ENCODE measurements at places on chromosomes 1 and 21.
A peak's percentile ranks its signal among the peaks of the same experiment; 100 is the strongest.

DNA sequence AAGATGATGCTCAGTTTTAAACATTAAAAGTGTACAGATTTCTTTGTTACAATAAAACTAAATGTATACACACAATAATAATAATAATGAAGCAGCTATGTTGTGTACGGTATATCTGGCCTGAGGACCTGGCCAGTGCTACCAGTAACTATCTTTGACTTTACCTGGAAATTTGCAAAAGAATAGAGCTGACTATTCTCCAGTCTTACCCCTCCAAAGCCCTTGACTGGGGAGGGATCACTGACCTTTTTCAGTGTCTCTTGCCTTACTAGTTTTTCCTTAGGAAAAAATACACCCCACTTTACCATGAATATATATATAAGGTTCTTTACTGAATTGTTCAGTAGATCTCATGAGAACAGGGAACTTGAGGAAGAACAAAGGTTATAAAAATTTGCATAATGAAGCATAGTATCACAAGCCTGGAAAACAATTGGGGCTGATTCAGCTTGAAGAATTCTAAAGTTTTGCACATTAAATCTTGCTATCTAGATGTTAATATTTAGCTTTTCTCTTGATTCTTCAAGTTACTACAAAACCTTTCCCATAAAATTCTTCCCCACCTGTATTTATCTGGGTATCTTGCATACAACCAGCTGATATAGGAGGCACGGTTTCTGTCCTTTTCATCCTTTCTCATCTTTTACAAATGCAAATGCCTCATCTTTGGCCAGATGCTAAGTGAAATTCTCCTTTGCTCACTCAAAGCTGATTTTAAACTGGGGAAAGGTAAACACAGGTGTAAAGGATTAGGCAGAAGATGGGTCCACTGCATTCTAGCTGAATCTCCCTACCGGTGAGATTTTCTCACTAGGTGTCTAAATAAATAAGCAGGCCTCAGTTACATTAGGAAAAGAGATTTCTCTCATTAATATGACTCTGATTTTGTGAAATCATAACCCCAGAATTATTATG is 25.0 kb upstream of the SLAMF1 start:
- no peak for DNase-seq

- peak; percentile 55 for DNase-seq
Measured at GRCh38 chr1:158121604-158122254, 59.0 kb upstream of the CD1D start.

DNA sequence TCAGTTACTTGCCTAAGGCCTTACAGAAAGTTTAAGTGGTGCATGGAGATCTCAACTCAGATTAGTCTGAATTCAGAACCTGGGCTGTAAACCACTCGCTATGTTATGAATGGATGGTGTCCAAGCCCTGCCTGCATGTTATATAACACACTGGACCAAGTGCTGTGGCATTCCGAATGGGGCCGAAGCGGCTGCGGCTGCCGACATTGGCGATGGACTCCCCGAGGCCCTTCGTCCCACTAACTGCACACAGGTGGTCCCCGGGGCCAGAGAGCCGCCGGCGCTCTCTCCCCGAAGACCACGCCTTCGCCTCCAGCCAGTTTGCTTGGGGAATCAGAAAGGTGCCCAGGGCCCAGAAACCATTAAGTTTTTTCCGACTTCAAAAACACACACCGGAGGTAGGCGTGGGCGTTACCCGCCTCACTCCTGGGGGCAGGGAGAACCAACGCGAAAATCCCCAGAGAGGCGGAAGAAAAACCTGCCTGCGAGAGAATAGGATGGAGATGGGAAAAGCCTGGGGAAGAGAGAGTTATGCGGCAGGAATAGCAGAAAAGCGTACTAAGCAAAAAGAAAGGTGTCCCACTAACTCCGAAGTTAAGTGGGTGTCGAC is 579 bp upstream of the TENT5C start:
- DNase-seq, result no peak

DNA sequence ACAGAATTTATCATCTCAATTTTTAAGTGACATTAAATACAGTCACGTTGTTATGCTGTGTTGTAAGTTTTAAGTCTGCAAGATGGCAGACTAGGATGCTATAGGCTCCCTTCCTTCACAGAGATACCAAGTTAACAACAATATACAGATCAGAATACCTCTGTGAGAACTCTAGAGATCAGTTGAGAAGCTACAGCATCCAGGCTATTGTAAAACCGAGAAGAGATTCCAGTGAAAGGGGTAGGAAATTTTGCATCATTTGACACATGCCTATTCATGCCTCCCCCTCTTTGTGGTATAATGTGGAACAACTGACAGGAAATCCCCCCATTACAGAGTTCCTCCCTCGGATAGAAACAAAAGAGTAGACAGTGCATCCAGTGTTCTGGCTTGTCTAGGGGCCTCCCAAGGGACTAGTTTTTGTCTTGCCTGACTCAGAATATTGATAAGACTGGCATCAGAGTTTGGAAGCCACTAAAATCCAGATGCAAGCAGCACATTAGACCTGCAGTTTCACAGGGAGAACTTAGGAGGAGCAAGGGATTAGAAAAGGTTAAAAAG is 80.6 kb downstream of the LBR start:
- DNase-seq, result no peak

DNA sequence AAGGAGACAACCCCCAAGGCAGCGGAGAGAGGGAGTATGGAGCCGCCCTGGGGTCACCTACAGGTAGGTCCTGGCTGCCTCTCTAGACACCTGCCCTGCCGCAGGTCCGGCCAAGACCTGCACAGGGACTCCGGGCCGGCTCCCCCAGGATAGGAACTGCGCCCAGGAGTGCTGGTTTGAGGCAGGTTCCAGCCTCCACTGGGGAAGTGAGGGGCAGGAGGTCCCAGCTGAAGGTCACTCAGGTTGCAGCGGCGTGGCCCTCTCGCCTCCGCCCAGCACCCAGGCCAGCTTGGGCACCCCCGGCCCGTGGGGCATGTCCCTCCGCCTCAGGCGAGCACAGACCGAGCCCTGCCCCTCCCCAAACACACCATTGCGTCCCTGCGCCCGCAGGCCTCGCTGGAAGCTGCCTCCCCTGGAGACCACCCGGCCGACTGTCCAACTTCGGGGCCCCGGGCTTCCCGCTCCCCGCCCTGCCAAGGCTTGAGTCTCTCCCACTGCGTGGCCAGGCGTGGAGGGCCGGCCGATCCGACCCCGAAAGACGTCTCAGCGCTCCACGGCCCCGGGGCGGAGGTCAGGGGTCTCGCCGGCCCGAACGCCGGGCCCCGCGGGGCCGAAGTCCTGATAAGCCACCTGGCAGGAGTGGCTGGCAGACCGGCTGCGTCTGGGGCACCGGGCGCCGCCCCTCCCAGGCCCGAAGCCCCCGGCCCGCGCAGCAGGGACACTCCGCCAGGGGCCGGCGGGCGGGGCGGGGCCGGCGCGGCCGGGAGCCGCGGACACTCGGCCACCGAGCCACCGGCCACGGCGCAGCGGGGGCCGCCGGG is 1.4 kb upstream of the SKI start:
- DNase-seq, result no peak

- no peak for DNase-seq
Measured at GRCh38 chr1:210340311-210340710, 11.6 kb downstream of the HHAT start.

DNA sequence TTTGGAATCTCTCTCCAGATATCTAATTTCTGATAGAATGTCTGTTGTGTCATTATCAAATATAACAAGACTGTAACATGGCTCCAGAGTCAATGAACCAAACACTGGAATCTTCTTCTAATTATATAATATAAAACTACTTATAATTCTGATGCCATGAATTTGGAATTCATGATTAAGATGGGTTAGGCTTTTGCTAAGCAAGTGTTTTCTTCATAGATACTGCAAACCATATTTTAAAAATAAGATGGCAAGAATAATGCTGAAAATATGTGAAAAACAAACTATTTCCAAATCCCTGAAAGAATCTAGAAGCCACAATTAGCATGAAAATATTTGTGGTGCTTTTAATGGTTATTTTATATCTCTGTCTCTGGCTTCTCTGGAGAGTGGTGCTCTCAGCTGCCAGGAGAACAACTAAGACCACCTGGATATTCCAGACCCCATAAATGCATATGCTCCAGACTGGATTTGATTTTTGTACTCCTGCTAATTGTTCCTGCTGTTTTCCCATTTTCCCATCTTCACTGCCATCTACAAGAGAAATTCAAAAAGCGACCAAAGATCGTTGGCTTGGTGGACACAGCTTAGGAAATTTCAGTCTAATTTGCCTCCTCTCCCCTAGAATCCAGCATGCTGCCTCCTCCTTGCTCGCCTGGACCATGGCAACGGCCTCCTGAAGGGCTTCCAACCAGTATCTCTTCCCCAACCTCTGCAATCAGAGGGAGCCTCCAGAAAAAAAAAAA is 418.9 kb downstream of the SETD4 start:
- no peak for DNase-seq

GRCh38 chr1:233032916-233033315 is 82.5 kb downstream of the NTPCR start:
- no peak for DNase-seq

DNA sequence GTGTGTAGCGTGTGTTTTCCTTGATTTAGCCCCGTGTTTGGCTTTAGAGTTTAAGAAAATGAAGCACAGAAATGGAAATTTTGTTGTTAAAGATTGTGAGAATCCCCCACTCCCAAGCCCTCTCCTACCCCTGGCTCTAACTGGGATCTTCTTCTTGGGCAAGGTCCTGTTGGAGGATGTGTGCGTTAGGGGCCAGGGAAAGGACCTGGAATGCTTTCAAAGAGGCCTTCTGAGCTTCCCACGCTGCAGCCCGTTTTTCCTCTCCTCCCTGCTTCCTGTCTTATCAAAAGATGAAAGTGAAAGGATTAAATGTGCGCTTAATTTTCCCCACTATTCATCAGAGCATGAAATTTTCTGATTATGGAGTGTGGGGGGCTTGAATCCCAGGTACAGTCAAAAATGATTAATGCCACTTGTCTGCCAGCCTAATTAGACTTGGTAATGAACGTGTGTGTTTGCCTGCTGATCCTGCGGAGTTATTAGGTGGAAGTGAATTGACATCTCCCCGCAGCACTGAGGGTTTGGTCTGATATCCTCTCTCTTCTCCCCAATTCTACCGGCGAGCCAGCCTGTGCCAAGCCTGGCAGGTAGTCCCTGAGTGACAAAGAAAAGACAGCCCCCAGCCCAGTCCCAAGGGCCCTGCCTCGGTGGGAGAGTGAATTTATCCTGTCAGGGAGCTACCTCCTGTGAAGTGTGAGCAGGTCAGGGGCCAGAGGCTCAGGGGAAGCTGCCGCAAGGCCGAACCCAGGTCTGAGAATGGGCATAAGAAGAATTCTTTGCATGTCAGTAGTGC is 4.9 kb downstream of the RASSF5 start:
- no peak for DNase-seq

- no peak for DNase-seq
Measured at GRCh38 chr1:91014475-91014874, 7.4 kb downstream of the ZNF644 start.

- DNase-seq, result no peak
Measured at GRCh38 chr1:89844860-89845259, 24.0 kb downstream of the LRRC8D start.

- peak; percentile 40 for DNase-seq
Measured at GRCh38 chr1:235648954-235649367, 623 bp downstream of the GNG4 start.

GRCh38 chr1:216750031-216750627 is 26.9 kb upstream of the ESRRG start:
- peak; percentile 58 for DNase-seq

DNA sequence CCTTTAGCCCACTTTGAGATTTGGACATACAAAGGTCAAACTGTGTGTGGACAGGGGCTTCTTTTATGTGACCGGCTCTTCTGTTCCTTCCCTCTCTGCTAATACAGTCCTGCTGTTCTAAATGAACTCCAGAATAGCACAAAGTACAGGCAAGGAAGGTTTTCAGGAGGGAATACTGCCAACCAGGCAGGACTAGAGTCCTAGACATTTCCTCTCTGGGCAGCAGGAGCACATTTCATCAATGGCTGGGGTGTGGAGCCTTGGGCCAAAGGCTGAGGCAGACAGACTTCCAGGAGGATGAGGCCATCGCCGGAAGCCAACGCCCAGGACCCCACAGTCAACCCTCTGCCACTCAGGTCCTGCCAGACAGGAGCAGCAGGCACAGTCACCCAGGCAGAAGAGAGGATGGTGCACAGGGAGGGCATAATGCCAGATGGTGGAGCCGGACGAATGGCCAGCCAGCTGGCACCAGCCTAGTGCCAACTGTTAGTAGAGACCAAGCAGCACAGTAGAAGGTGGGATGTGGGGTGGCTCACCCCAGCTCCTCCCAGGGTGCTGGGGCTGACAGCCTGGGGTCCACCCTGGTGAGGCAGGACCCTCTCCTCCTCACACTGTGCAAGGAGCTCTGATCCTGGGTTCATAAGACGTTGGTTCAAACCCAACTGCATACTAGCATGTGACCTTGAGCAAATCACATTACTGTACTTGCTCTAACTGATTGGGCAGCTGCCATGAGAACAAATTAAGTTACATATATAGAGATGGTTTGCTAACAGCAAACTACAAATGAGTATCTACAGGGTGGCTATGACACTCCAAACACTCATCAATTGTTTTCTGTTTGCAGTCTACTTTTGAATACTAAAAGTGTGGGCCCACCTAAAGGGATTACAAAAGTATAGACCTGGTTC is 410.7 kb downstream of the SIPA1L2 start:
- no peak for DNase-seq

- no peak for DNase-seq
Measured at GRCh38 chr1:227544067-227545050, 19.0 kb upstream of the ZNF678 start.

GRCh38 chr1:232788235-232788872 is 16.9 kb upstream of the MAP10 start:
- no peak for DNase-seq

GRCh38 chr21:46184625-46185555 is 631 bp upstream of the SPATC1L start:
- peak; percentile 68 for DNase-seq

DNA sequence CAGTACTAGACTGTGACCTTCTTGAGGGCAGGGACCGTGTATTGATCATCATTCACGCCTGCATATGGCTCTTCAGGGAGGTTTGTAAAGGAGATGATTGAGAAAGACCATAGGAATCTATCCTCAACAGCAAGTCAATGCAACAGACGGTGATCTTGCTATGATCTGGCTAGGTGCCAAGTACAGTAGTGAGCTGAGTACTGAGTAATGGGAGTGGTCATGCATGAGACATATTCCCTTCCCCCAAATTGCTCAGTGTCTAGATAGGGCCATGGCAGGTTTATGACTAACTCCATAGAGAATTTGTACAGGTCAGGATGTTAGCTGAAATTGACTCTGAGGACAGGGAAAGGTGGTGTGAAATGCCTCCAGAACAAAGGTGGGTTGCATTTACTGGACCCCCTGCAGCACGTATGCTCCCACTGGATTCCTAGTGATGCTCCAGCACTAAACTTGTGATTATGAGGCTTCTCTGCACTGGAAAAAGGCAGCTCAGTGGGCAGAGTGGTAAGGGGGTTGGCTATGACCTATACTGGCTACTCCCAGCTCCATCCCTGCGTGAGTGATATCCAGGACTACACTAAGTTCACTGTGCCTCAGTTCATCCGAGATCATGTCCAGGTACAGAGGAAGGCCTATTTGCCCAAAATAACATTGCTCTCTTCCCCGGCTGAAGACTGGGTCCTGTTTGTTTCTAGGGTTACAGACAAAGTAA is 37.2 kb downstream of the KCNJ6 start:
- peak; percentile 95 for DNase-seq
